Daoy (cell line): ENCODE measurements at places on chromosomes 12 and 14. TPM values are rescaled to one million over a fixed set of nuclear protein-coding genes. Genes with fewer than 3 reads are reported as not detected.

Gene PTPRO
- 1.5 and 3.0 TPM in 2 replicates for total RNA-seq

Gene SOAT2
- not detected in 2 replicates for total RNA-seq

Gene NOXRED1
- total RNA-seq = 1.3 and 1.4 TPM in 2 replicates

Gene ALKBH2
- 29.4 and 43.5 TPM in 2 replicates for total RNA-seq

Gene FKBP3
- 47.0 and 64.6 TPM in 2 replicates for total RNA-seq

Gene SMCO2
- not detected in 2 replicates for total RNA-seq

Gene NTS
- total RNA-seq = not detected in 2 replicates

Gene CRIP1
- 15.0 and 20.4 TPM in 2 replicates for total RNA-seq

Gene PLEKHG7
- not detected in 2 replicates for total RNA-seq

Gene PLBD1
- 1.9 and 3.5 TPM in 2 replicates for total RNA-seq

Gene DPY19L2
- 4.3 and 4.5 TPM in 2 replicates for total RNA-seq

Gene NOVA1
- 0.65 and 2.4 TPM in 2 replicates for total RNA-seq

Gene PELI2
- 5.3 and 7.1 TPM in 2 replicates for total RNA-seq

Gene NID2
- total RNA-seq = 6.4 and 9.9 TPM in 2 replicates

Gene PLA2G1B
- not detected in 2 replicates for total RNA-seq

Gene SINHCAF
- total RNA-seq = 155 and 191 TPM in 2 replicates

Gene TAS2R19
- 9.0 TPM in 1 of 2 replicates, not detected in the other for total RNA-seq

Gene PRR4
- total RNA-seq = 0.74 TPM in 1 of 2 replicates, not detected in the other

Gene UTP20
- 41.9 and 42.2 TPM in 2 replicates for total RNA-seq

Gene RAD52
- 11.4 and 11.8 TPM in 2 replicates for total RNA-seq

Gene SDR39U1
- total RNA-seq = 9.3 and 10.0 TPM in 2 replicates

Gene JPH4
- 0.29 TPM in 1 of 2 replicates, not detected in the other for total RNA-seq

Gene INHBC
- not detected in 2 replicates for total RNA-seq

Gene PLCZ1
- total RNA-seq = not detected in 2 replicates

Gene RDH16
- total RNA-seq = 0.11 TPM in 1 of 2 replicates, not detected in the other

Gene CCDC197
- not detected in 2 replicates for total RNA-seq

Gene GLI1
- 0.57 and 2.1 TPM in 2 replicates for total RNA-seq

Gene GPRC5D
- not detected in 2 replicates for total RNA-seq

Gene TMEM30B
- total RNA-seq = not detected in 2 replicates

Gene KLRC4
- total RNA-seq = not detected in 2 replicates

Gene NINJ2
- total RNA-seq = not detected in 2 replicates

Gene PTPRR
- 3.5 and 6.8 TPM in 2 replicates for total RNA-seq

Gene DCAF5
- total RNA-seq = 7.8 and 9.7 TPM in 2 replicates
